ENCODE measurements at places on chromosomes 3 and 15.

- no peak for DNase-seq
Measured at GRCh38 chr3:142849148-142849547, 39.7 kb downstream of the PCOLCE2 start.

DNA sequence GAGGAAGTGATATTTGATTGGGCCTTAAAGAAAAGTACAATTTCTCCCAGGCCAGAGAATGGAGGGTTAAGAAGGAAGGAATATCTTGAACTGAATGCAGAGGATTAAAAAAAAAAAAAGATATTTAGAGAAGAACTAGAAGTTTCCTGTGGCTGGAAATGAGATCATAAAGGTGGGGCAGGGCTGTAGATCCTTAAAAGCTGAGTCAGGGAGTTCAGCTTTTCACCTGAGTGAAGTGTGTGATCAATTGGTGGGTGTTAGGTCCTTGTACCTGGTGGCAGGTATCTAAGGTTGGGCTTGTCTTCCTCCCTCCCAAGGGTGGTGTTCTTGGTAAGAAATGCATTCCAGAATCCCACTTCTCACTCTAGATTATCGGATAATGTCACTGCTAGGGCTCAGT is 11.8 kb downstream of the CEMIP start:
- DNase-seq: no peak

GRCh38 chr3:105503191-105503593 is 136.5 kb downstream of the ALCAM start:
- DNase-seq: no peak

GRCh38 chr3:112976001-112976400 is 1.1 kb upstream of the CD200R1 start:
- no peak for DNase-seq

GRCh38 chr15:39747326-39747725 is 35.3 kb downstream of the FSIP1 start:
- no peak for DNase-seq

- DNase-seq: no peak
Measured at GRCh38 chr15:44231842-44232241, 36.8 kb upstream of the FRMD5 start.

DNA sequence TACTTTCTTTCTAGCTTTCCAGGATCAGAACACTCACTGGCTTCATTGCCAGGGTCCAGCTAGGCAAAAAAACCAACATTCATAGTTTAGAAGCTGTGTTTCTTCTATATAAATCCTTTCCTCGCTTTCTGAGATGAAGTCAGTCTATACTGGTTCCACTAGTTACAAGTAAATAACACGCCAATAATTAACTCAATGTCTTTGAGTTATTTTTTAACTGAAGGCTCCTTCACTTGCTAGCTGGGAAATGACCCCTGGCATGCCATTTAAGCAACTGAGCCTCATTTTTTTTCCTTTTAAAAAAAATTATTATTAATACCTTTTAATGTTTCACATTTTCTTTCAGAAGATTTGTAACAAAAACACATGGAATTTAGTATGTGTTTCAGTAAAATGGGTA is 2.1 kb upstream of the CCDC174 start:
- DNase-seq: no peak

- no peak for DNase-seq
Measured at GRCh38 chr3:123695731-123696640, 111.1 kb upstream of the HACD2 start.

DNA sequence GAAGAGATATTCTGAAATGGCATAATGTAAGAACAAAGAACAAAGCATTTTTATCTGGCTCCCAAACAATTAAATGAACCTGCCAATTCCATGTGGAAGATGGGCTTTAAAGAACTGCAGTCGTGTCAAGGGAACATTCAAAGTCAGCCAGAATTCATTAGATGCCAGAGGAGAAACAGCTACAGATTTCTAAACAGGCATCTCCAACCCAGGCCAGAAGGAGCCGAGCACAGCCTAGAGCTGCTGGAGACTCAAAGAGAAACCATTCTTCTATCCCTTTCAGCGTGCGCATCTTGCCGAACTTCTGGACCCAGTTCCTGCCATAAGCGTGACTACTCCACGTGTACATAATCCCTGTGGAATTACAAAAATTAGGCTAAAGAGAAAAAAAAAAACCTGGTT is 60.4 kb downstream of the MB21D2 start:
- DNase-seq: no peak
